Stimulated activated CD4-positive, alpha-beta T cell treated with anti-CD3 and anti-CD28 coated beads, Interleukin-1b, Interleukin-23, amount 100 ng/mL, for 1 hour (primary cell): ENCODE measurements at places on chromosomes 2 and 18.

- no peak for DNase-seq
Observed at GRCh38 chr2:15571729-15572128, 10.6 kb upstream of the NBAS start.

DNA sequence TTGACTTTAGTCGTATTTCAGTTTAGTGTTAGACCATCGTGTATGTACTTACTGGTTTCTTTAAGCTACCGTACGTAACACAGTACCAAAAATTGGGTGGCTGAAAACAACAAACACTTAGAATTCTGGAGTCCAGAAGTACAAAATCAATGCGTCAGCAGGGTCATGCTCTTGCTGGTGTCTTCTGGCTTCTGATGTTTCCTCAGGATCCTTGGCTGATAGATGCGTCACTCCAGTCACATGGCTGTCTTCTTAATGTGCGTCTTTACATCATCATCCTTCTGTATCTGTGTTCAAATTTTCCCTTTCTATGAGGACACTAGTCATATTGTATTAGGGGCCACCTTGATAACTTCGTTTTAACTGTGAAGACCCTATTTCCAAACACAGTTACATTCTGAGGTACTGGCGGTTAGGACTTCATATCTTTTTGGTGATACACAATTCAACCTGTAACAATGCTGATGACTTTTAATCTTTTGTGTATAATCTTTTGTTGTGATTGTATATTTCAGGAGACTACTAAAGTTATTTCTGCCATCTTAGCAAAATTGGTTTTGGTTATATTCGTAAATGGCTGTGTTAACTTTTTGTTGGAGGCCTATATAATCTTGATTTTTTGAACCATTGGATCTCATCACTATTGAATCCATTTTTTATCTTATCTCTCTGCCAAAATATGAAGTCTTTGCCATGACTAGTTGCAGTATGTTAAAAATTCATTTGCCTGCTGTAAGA lies 25.4 kb downstream of the ACTR3 start:
- no peak for DNase-seq

- DNase-seq = no peak
Observed at GRCh38 chr18:12958478-12958877, 10.7 kb downstream of the SEH1L start.

DNA sequence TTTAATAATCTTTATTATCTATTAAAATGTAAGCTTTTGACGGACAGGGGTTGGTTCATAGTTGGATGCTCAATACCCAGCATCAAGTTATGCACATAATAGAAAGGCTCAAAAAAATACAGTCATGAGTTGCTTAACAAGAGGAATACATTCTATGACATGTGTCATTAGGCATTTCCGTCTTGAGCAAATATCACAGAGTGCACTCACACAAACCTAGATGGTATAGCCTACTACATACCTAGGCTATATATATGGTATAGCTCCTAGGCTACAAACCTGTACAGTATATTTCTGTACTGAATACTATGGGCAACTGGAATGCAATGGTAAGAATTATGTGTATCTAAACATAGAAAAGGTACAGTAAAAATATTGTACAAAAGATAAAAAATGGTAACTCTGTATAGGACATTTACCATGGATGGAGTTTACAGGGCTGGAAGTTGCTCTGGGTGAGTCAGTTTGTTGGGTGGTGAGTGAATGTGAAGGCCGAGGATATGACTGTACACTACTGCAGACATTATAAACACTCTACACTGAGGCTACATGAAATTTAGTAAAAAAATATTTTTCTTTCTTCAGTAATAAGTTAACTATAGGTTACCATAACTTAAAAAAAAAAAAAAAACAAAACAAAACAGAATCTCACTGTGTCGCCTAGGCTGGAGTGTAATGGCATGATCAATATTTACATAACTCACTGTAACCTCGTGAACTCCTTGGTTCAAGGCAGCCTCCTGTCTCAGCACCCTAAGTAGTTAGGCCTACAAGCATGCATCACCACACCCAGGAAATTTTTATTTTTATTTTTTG lies 201.2 kb downstream of the NBAS start:
- DNase-seq = no peak

GRCh38 chr18:42635378-42636048 lies 480.0 kb downstream of the RIT2 start:
- no peak for DNase-seq

- no peak for DNase-seq
Observed at GRCh38 chr2:74957886-74958273, 563 bp upstream of the POLE4 start.

DNA sequence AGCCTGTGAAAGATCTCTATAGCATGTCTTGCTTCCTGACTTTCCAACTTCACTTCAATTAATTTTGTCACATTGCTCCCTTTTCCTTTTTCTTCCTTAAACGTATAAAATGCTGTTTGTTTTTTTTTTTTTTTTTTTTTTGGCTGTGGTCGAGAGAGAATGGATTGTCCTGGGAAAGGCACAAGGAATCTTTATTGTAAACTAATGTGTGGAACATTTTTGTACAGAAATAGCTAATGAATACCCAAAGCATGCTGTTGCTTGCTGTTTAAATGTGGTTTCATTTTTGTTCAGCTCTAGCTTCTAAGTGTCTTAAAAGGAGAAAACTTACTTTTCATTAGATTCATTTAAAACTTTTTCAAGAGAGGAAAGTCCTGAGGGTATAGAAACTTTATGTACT lies 105.5 kb downstream of the GPD2 start:
- no peak for DNase-seq

DNA sequence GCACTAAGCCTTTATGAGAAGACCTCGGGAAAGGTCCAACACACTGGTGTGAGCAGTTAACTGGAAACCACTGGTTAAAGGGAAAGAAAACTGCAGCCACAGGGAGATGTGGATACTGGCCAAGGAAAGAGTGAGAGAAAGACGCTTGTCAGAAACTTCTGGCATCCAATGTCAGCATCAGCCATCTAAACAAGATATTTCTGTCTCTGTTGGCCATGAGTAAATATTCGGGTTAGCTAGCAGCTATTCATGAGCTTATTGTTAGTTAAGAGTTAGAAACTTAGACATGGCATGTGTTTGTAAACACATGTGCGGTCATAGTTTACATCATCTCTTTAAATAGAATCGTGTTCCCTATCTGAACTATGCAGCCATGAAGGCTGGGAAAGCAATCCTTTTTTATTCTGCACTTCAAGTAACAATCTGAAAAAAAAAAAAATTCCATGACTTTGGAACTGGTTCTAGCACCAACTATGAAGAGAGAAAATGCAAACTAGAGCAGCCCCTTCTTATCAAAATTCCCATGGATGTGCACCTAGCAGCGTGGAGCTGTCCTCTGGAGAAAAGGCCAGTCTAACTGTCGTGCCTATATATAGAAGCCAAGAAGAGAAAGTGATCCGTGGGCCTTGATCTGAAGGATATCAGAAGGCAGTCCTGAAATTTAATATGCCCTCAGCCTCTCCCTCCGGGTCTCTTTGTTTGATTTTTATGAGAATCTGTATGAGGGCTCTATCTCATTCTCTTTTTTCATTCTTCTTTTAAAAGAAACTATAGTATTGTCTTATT lies 84.0 kb upstream of the RFX8 start:
- no peak for DNase-seq

GRCh38 chr2:96685577-96686459 lies 43.3 kb downstream of the FER1L5 start:
- DNase-seq = no peak

DNA sequence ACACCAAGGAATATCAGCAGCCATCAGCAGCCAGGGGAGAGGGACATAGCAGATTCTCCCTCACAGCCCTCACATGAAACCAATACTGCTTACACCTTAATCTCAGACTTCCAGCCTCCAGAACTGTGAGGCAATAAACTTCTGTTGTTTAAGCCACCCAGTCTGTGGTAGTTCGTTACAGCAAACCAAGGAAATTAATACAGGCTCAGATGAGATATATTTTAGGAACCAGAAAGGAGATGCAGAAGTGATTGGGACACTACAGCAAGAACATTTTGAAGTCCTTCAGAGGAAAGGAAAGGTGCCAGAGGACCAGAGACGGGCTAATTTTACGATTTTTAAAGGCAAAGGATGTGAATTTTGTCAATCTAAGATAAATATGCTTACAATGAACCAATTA lies 60.6 kb downstream of the IKZF2 start:
- no peak for DNase-seq

DNA sequence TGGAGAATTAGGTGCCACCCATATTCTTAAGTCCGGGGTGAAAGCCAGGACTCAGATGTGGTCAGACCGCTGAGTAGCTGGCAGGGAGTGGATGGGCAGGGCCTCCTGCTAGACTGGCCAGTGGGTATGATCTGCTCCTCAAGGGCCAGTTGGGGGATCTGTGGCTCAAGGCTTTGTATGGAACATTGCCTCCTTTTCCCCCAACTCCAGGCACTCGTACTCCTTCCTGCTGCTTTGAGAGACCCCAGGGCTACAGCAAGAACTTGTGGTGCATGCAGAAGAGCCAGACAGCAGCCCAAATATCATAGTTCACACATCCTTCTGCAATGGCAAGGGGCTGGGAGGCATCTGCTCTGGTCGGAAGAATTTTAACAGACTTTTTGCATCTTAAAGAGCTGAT lies 61.7 kb downstream of the PDCL3 start:
- DNase-seq = no peak

- DNase-seq = no peak
Observed at GRCh38 chr2:240993446-240994170, 4.8 kb upstream of the SNED1 start.

DNA sequence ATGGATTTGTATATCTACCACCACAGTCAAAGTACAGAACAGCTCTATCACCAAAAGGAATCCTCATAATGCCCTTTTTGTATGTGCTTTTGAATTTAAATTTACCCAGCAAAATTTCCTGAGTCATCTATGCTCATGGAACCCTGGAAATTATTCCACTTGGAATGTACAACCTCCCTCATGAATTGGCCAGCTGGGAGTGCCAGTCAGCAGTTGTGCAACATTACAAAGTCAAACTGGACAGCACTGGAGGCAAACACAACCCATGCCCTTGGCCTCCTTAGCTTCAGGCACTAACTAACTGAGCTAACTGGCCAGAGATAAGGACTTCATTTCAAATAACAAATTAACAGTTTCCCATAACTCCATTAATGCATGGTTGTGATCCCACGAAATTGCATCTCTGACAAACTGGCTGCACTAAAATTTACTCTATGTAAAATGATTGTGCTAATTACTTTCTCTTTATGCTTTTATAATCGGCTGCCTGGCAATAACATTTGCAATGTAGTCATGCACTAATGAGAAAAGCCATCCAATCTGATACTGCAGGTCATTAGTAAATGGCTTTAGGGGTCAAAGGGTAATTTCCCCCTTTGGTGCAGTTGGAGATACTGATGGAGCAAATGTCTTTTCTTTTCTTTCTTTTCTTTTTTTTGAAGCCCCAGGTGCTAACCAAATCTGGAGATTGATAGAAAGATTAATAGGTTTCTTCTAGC lies 270.5 kb downstream of the ACTR3 start:
- no peak for DNase-seq

DNA sequence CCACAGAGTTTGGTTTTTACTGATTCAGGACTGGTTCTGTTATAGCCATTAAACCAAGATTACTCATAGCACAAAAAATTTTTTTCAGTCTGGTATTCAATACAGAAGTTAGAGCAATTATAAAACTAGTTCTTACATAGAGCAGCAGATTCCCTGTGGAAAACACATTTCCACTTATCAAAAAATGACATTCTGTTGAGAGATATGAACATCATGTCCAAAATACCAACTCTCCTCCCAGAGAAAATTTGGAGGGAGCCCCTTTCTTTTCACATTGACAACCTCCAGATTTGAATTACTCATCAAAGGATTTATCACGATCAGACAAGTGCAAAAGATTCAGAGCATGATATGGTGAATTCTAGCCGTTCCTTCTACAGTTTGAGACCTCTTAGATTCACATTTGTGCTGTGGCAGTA lies 126.8 kb upstream of the SERPINE2 start:
- no peak for DNase-seq

DNA sequence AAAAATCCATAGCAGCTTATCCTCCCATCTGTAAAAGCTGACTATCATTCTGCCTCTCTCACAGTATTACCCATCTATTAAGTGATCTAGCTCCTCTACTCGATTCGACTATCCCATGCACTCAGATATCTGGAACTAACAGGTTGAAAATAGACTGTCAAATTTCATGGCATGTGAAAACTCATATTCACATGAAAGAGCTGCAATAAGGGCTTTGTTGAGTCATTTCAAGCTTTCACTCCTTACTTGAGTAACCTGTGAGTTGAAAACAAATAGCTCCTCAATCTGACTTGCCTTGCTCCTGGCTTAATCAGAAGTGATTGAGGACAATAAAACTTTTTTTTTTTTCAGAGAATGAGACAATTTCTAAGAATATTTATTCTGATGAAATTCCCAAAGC lies 192.4 kb upstream of the ERBB4 start:
- DNase-seq = no peak

DNA sequence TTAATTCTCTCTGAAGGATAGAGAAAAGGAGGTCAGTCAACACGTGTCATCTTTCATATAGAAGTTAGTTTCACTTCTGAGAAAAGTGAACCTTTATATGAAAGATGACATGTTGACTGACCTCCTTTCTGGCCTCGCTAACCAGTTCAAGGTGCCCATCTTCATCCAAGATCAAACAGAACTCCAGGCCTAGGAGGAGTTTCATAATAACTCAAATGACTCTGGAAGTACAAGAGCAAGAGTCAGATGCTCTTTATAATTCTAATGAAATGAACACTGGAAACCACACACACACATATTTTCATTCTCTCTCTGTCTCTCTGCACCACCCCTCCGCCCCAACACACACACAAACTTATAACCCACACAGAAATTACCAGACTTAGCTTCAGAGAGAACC lies 16.3 kb downstream of the ANKRD44 start:
- DNase-seq = no peak

GRCh38 chr18:61719671-61720070 lies 173.1 kb downstream of the RNF152 start:
- no peak for DNase-seq

DNA sequence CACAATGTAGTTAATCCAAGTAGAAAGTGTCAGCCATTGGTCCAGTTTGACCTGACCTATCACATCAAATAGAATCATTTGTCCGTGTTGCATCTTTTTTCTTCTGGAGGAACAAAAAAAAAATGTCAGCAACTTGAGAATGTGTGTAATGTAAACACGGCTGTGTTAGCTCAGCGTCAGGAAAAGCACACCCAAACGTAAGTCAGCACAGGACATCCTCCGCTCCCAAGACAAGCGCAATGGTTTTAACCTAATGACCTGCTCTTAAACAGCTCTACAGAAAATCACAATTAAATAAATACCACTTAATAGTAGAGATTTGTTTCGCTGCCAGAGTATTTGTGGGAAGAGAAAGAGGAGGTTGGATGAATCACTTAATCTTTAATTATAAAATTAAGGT lies 59.4 kb downstream of the OSR1 start:
- no peak for DNase-seq

DNA sequence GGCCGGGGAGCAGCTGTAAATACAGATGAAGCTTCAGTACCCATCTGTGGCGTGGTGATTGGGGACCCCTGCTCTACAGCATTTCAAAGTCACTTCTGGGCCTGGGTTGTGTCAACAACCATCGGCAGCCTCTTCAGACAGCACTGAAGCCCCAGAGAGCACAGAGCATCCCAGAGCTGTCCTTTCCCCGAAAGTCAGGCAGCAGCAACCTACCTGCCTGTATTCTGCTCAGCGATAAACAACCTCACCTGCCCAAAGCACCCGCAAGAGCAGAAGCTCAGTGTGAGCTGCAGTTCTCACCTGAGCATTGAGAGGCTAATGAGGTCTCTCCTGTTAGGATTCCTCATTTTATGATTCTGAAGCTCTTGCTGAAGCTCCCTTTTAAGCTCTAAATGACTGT lies 19.3 kb downstream of the TRABD2A start:
- no peak for DNase-seq

GRCh38 chr18:3541549-3542386 lies 91.8 kb downstream of the TGIF1 start:
- DNase-seq = no peak

GRCh38 chr18:63234841-63235240 lies 84.7 kb downstream of the BCL2 start:
- DNase-seq = no peak
